ENCODE measurements at places on chromosomes 4 and X.

GRCh38 chrX:139194571-139195280 is 335.8 kb upstream of the F9 start:
- DNase-seq: peak; percentile 48
- H3K27ac ChIP-seq: no peak overlapping the region
- H3K4me1 ChIP-seq: no peaks in the 10 kb centered on the region
- no peaks in the 10 kb centered on the region for H3K36me3 ChIP-seq
- H3K27me3 ChIP-seq: peaks cover 58% of the 10 kb centered on the region

DNA sequence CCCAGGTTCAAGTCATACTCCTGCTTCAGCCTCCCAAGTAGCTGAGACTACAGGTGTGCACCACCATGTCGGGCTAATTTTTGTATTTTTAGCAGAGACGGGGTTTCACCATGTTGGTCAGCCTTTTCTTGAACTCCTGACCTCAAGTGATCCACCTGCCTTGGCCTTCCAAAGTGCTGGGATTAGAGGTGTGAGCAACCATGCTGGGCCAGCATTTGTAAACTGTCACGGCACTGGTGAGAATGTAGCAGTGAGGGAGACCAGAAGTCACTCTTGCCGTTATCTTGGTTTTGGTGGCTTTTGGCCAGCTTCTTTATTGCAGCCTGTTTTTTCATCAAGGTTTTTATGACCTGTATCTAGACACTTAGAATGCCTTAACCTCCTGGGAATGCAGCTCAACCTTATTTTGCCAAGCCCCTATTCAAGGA is 22.4 kb downstream of the PCDH18 start:
- H3K27me3 ChIP-seq: no peaks in the 10 kb centered on the region
- H3K27ac ChIP-seq: no peak overlapping the region
- DNase-seq: no peak
- H3K36me3 ChIP-seq: no peaks in the 10 kb centered on the region
- no peak overlapping the region for H3K4me3 ChIP-seq

- H3K36me3 ChIP-seq: no peaks in the 10 kb centered on the region
- no peaks in the 10 kb centered on the region for H3K27me3 ChIP-seq
- DNase-seq: no peak
- H3K27ac ChIP-seq: no peak overlapping the region
These were observed 48.4 kb downstream of the TECRL start for GRCh38 chr4:64360664-64361398.

DNA sequence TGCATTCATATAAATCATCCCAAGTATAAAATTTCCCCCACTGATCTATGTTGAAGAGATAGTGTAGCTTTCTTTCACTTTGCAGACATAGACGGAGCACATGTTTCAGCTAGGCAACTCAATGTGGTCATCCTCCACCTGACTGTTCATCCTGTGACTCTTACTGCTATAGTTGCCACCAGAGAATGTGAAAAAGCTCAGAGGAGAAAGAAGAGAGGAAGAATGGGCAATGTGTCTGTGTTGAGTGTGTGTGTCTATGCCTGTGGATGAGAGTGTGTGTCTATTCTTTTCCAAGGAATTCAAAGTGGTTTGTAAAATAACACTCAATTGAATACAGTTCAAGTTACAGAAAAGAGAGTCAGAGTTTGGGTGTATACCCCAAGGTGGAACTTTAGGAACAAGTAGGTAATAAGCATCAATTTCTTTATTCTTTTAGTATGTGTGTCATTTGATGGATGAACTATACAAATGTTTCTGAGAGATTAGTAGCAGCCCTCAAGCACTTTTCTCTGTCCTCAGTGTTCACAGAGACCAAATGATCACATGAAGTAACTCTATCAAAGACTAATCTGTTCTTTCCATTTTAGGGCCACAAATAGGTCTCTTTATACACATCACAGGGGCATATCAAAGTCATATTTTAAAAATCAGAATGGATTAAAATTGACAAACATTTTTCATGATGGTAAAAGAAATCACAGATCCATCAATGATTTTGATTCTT is 2.3 kb downstream of the SNCA start:
- no peak overlapping the region for H3K27ac ChIP-seq
- peaks cover 5% of the 10 kb centered on the region for H3K4me1 ChIP-seq
- no peak for DNase-seq

GRCh38 chrX:46715530-46715929 is 43.4 kb downstream of the SLC9A7 start:
- no peak overlapping the region for H3K27ac ChIP-seq
- DNase-seq: no peak
- H3K4me3 ChIP-seq: no peak overlapping the region
- 0 out of 2 replicates have a peak, but pooled peaks cover 2% of the 10 kb centered on the region for H3K4me1 ChIP-seq
- no peaks in the 10 kb centered on the region for H3K36me3 ChIP-seq
- no peaks in the 10 kb centered on the region for H3K27me3 ChIP-seq

DNA sequence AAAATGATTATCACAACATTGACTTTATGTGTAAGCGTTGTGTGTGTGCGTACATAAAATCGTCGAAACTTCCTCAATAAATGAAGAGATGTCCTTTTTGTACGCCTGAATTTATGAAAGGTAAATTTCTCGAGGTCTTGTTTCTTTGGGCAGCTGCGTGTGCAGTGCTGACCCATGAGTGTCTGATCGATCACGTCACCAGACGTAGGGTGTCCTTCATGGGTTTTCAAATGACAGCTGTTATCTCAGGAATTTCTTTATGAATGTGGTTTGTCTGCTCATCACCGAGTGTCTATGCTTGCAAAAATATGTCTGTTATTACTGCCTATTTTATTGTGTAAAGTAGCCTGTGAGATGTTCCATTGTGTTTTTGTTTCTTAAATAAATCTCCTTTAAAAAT is 67.7 kb upstream of the GPR78 start:
- H3K27me3 ChIP-seq: no peaks in the 10 kb centered on the region
- H3K27ac ChIP-seq: no peak overlapping the region
- peaks cover 11% of the 10 kb centered on the region for H3K36me3 ChIP-seq
- no peak for DNase-seq
- H3K4me3 ChIP-seq: no peak overlapping the region
- H3K4me1 ChIP-seq: no peaks in the 10 kb centered on the region
